Left lobe of liver (tissue), 2 donors: ENCODE measurements at places on chromosomes 6 and 20.

GRCh38 chr6:44631968-44632367 is 244.5 kb downstream of the CDC5L start:
- DNase-seq = no peak

DNA sequence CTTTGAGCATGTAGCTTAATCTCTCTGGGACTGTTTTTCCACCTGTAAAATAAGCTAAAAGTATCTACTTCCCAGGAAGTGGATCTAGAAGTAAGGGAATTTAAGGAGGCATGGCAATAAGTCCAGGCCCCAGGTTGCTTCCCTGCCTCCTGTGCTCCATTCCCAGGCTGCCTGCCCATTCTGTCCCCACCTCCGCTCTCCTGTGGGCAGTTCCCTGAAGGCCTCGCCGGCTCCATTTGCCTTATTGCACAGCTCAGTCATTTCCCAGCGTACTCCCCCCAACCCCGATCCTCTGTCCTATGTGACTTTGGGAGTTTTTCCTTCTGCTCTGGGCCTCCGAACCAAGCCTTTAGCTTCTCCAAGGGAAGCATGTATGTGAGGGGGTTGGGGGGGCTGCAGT is 4.6 kb downstream of the SLC29A1 start:
- no peak for DNase-seq

GRCh38 chr6:106549521-106549920 is 79.8 kb downstream of the RTN4IP1 start:
- no peak for DNase-seq

- DNase-seq = no peak
These were observed 112.7 kb downstream of the AGPAT4 start for GRCh38 chr6:161161121-161161520.

- DNase-seq = no peak
These were observed 33.8 kb upstream of the E2F3 start for GRCh38 chr6:20367743-20368485.

DNA sequence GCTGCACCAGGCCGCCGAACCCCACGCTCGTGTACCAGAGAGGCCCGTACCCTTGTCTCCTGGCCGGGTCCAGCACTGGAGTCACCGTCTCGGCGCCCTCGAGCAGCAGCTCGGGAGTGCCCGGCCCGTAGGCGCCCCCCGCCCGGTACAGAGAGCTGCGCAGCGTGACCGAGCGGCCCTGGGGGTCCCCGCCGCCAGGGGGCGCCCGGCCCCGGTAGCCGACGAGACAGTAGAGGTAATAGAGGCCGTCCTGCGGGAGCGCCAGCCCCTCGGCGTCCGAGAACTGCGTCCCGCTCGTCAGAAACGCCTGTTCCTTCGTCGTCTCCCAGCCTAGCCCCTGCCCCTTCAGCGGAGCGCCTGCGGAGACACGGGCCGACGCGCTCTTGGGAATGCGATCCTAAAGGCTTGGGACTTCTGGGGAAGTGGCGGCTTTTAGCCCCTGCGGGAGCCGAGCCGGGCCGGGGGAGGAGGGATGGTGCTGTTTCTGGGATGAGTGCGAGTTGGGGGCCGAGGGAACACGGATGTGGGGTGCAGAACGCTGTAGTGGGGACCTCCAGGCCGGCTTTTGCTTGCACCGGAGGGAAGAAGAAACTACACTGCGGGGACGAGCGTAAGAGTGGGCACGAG is 1.3 kb downstream of the LTB start:
- DNase-seq = peak; percentile 87

- DNase-seq = peak; percentile 68
These were observed 2.3 kb downstream of the RNF144B start for GRCh38 chr6:18389479-18389878.

DNA sequence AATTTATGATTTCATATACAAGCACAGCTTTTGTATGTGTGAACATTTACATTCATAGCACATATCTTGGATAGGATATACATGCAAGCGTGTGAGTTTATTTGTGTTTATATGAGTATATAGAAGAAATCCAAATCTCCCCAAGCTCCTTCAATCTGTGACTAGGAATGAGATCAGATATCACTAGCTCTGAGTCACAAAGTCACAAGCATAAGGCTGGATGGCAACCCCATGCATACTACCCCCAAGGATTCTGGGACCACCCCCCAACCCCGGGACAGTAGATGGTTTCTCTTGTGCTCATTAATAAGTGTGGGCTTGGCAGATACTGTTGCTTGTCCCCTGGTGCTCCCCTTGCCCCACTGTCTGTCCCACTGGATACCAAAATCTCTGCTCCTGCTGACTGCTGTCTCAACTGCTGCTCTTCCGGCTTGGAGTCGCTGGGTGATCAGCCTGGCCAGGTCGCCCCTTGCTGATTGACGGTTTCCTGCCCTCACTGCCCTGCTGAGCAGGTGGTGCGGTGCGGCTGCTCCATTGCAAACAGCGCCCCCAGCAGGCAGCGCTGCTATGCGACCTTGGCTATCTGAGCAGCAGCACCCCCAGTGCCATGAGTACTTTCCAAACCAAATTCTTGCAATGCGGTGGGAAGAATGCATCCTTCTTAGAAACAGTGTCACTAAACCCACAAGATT is 279.4 kb downstream of the CD83 start:
- no peak for DNase-seq

DNA sequence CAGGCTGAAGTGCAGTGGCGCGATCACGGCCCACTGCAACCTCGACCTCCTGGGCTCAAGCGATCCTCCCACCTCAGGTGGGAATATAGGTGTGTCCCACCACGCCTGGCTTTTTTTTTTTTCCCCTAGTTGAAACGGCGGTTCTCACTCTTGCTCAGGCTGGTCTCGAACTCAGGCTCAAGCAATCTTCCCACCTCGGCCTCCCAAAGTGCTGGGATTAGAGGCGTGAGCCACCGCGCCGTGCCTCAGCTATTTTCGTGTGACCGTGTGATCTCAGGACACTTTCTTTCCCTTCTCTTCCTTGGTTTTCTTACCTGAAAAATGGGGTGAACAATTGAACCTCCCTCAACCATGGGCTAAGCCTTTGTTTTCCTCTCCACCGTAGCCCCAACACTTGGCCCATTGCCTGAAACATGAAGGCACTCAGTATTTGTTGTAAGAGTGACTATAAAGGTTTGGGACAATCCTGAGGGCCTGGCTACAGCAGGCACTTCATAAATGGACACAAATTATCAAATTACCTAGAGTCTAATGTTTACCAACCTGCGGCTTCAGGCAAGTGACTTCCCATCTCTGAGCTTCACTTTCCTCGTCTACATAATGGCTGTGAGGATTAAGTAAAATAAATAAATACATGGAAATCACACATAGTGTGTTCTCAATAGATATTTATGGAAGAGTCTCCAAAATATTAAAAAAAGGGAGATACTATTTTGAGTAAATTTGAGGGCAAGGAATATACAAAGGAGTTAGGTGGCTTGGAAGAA is 31.4 kb upstream of the ID1 start:
- no peak for DNase-seq

DNA sequence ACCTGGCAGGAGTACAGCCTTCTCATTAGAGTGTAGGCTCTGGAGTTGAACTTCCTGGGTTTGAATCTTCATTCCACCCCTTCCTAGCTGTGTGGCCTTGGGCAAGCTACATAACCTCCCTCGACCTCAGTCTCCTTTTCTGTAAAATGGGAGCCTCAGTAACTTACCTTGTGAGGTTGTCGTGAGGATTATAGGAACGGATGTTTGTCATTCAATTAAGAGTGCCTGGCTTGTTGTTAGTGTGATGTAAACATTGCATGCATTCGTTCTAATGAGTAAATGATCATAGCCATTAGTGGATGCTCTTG is 45.2 kb downstream of the TOX2 start:
- no peak for DNase-seq
